ENCODE measurements at places on chromosomes 5 and 9. TPM values are rescaled to one million over a fixed set of nuclear protein-coding genes. Genes with fewer than 3 reads are reported as not detected.

DNA sequence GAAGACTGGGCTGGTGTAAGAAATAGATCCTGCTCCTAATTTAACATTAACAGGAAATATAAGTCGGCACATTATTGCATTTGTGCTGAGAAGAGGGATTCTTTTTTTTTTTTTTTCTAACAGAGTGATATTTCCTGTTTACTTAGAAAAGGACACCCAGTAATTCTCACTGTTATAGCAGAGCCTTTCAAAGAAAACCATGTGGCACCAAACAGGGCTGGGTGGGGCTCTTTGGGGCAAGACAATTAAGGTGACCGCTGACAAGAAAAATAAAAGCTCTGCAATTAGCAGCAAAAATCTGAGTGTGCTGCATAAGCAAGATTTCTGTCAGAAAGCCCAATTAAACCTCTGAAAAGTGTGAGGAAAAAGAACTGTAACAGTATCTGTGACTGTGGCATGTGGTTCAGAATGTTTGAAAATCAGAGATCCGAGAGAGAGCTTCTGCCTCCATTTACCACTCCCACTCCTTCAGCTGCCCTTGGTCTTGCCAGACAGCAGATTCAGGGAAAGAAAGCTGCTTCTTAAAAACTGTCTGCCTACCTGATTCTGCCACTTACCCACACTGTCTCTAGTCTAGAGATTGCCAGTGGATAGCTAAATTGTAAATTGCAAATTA lies 77.1 kb upstream of the IQGAP2 start:
- DNase-seq: no peak

DNA sequence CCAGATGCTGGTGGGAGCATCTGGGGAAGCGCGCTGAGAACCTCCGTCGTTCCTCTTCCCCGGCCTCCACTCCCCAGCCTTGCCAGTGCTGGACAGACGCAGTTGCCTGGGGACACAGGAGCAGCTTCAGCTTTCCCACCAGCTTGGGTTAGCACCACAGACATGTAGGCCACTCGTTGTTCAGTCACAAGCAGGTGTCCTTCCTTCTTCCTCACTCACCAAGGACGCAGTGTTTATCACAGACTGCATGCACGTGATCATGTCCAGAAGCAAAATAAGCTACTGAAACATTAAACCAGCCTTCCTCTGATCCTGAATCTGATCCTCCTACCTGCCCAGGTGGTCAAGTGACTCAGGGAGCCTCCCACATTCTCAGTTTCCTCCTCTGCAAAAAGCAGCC lies 232.9 kb downstream of the SYK start:
- DNase-seq: peak; percentile 37

DNA sequence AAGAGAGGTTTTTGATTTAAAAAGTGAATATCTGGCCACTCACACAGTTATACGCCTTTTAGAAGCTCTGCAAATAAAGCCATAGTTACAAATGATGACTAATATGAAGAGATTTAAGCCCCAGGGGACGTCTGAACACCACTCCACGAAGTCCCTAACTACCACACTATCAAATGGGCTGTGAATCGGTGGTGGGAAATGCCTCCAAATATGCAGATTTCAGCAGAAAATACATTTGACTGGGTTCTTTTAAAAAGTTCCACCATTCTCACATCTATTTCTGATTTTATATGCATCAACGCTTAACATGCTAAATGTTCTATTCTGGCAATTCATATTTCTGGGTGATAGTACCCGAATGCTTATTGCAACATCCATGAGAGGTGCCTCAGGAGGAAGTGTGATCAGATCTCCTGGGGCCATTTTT lies 22.5 kb downstream of the TICAM2 start:
- DNase-seq: no peak

CD274 gene
- total RNA-seq: 0.72 TPM

GRCh38 chr9:109993250-109993978 lies 213.4 kb downstream of the PALM2AKAP2 start:
- DNase-seq: peak; percentile 66

DNA sequence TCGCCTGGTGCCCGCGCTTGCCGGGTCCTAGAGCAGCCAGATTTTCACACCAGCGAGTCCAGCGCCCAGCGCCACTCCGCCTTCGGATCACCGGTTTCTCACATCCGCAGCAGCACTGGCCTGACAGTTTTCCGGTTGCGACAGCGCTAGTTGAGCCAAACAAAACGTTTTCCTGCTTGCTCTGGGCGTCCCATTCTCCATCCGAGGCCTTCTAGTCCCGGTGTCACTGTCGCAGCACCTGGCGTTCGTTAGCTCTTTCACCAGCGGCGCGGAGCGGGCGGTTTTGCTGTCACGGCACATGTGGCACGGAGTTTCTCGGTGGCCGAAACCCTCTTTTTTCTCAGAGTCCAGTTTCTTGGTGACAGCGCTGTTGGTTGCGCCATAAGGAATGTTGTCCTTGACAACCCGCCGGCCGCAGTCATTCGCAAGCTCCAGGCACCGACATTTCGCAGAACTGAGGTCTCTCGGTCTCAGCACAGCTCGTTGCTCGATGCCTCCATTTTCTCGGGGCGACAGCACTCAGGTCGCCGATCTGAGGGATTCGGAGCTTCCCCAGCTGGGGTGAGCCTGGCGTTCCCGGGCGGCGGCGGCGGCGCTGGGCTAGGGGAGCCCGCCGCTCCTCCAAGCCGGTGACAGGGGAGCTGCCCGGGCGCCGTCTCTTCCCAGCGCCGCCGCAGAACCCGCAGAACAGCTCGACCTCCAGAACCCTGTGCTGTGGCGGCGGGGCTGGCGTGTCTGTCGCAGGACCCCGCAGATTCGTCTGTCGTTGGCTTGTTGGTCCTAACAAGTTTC lies 47.8 kb downstream of the ANXA2R start:
- peak; percentile 85 for DNase-seq

- peak; percentile 94 for DNase-seq
Observed at GRCh38 chr9:92607773-92608172, 62.2 kb downstream of the IPPK start.

ADRB2 gene
- total RNA-seq: 0.29 TPM

GRCh38 chr5:143274952-143275351 lies 128.5 kb downstream of the NR3C1 start:
- no peak for DNase-seq

DNA sequence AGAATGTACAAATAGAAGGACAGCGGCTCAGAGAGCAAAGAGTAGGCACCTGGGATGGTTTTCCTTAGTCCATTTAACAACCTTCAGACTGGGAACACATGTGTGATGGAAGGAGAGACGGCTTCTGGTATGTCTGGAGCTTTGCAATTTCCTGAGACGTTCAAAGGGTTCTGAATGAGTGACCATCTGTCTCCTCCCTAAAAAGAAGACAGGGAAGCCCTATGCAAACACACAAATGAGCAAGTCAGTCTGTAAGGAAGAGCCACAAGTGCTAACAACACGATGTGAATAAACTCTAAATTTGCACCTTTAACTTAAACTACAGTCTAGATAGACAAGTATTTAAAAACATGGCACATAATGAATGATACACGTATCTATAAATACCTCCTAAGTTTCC lies 391.0 kb downstream of the ICE1 start:
- no peak for DNase-seq

PAEP gene
- total RNA-seq: not detected

GRCh38 chr5:93188876-93189485 lies 392.0 kb downstream of the NR2F1-AS1 start:
- no peak for DNase-seq

DNA sequence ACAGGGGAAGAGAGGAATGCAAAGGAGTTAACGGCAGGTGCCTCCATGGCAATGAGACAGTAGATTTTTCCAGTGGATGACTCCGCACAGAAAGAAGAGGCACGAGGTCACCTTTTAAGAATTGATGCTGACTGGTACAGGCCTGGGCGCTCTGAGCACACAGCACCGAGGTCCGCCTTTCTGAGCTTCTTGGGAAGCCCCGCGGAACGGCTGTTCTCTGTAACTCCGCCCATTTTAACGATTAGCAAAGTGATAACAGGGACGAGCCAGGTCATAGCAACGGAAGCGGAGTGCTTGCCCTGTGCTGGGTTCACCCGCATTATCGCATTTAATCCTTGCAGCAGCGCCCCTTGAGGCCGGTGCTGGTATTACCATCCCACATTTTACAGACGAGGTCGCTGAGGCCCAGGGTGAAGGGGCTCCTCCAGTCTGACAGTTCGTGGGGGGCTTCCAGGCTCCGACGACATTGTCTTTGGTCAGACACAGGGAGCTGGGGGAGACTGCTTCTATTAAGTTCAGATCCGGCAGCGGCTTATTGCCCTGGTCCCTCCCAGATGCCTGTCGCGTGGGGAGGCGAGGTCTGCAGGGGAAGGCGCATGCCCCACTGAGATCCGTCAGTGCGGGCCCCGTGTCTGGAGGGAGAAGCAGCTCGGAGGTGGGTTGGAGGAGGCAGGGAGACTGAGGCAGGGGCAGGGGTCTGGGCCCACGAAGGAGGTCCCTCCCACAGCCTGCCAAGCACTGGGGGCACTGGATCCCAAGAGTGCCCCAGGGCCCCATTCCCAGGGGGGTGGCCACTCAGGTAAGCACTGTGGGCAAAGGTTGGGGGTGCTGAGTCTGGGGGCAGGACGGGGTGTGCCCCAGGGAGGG lies 22.3 kb upstream of the HMCN2 start:
- DNase-seq: peak; percentile 89

PHPT1 gene
- 54.2 TPM for total RNA-seq

DNA sequence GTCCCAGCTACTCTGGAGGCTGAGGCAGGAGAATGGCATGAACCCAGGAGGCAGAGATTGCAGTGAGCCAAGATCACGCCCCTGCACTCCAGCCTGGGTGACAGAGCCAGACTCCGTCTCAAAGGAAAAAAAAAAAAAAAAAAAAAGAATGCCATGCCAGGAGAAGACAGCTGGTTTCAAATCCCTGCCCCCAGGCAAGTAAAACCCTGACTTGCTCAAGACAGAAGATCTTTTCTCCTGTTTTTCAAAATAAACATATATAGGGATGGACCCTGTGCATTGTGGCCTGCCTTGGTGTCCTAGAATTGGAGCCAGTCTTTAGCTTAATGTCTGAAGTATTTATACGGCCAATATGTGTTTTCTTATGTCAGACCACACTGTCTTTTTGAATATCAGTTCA lies 177.1 kb downstream of the NR3C1 start:
- no peak for DNase-seq

DRD1 gene
- under 0.01 TPM for total RNA-seq

DNA sequence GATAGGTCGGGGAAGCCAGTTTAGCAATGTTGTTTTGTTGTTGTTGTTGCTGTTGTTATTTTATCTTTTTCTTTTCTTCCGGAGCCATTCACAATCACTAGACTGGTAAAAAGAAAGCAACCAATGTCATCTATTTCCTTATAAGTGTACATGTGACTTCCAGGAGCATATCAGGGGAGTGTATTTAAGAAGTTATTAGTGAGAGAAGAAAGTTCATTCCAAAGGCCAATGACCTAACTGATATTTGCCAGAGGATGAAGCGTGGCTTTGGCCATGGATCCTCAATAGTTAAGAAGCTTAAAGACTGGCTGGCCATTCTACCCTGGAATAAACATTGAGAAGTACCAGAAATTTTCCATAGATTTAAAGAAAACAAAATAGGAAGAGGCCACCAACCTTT lies 341.4 kb upstream of the RFX3 start:
- DNase-seq: no peak

TAF1L gene
- total RNA-seq: not detected

Data from osteoblast (primary cell).